HTR-8/SVneo (cell line): ENCODE measurements at places on chromosomes 2 and 18.
A peak's percentile ranks its signal among the peaks of the same experiment; 100 is the strongest.

- no peak for DNase-seq
These were observed 55.1 kb upstream of the IMP4 start for GRCh38 chr2:130287656-130288026.

- no peak for DNase-seq
These were observed at the start of gene SRD5A2 for GRCh38 chr2:31580321-31581117. Gene SRD5A2, minus strand, starts transcription at chr2:31580938. Its CDS starts 38 bp downstream, at chr2:31580900.

DNA sequence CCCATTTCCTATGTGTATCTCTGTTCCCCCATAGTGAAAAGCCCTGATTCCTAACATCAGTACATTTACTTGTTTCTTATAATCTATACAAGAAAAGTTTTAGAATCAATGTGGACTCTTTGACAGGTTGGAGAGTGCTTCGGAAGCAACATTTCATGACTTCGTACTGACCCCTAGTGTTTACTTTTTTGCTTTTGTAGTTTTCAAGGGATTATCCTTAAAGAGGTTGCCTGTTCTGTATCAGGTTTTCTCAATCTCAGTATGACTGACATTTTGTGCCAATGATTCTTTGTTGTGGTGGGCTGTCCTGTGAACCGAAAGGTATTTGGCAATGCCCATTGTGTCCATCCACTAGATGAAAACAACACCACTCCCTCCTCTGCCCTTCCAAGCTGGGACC lies 43.3 kb upstream of the SERPINB2 start:
- DNase-seq, result no peak

DNA sequence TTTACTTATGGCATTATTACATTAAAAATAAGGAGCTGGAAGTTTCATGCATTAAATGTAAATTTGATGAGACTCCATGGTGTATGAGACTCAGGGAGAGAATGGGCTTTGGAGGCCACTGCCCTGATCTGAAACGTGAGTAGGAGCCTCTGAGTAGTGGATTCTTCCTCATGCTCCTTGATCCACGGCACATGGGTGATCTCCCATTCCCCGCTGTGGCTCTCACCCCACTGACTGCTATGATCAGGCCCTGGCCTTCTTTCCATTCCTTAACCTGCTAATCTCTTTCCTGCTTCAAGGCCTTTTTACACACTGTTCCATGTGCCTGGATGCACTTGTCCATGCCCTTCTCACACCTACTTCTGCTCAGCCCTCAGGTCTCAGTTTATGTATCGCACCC lies 68.4 kb downstream of the SMAD7 start:
- no peak for DNase-seq

DNA sequence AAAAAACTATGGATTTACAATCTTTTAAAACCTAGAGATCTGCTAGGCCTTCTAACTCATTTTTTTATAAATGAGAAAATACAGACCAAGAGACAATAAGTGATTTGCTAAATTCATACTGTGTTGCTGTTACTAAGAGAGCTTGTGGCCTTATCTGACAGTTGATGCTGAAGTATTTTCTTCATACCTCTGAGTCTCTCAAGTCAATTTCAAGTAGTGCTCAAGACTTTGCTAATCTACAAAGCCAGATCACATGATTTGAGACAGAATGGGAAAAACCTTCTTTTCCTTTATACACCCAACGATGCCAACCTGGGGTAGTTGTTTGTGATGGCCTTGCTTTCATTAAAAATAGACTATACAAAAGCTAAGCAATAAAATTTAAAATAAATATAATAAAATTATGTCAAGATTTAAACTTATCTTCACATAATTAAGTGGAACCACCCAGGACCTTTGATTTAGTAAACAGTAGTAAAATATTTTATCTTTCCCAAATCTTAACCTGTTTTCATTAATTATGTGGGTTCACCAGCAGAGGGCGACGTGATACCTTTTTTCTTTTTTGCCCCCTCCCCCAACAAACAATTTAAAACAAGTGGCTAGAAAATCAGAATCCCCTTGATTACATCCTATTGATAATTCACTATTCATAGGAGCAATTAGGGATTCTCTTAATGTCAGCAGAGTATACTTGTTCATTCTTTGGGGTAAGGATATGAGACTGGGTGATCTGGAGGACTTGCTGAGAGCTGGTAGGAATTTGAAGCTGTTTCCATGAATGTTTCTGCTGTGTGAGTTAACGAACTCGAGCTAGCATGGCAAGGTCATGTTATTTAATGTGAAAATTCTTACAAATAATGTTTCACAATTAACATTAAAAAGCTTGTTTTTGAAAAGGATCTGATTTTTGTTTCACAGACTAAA lies 49.6 kb upstream of the SLC5A7 start:
- no peak for DNase-seq

DNA sequence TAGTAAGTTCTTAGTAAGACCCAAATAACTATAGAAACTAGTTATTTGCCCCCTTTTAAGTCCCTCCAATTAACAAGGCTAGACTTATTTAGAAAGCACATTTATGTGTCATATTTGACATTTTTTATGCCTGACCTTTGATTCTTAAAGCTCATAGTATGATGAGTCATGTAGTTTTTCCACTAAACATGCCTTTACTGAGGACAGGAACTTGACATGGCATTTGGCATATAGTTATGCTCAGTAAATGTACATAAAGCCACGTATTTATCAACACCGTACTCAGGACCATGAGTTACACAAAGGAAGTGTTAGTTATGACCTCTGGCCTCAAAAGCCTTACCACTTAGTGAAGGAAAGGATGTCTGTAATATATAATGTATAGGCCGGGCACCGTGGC lies 78.9 kb downstream of the GNAL start:
- DNase-seq, result peak; percentile 17

DNA sequence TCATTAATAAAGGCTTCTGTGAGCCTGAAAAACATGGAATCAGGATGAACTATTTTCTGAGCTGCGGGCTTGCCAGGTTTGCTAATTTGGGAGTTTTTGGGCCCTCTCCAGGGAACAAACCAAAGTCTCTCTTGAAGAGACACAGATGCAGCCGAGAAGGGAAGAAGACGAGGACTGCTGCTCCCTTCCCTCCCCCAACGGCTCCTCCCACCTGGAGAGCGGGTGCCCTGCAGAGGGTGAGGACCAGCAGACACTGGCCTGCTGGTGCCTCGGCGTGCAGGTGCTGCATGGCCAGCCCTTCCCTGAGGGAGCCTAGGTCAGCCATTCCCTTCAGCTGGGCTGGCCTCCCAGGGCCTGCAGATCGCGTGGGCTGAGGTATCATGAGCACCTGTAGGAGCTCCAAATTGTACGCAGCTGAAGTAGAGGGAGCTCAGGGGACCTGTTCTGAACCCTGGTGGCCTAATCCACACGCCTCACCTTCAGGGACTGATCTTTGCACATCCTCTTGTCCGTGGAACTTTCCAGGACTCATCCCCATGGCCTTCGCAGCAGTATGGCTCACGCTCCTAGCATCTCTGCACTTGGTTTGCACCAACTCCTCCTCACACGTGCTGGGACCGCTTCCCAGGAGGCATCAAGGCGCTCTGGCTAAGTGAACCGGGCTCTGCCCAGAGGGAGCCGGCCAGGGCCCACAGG lies 19.5 kb downstream of the EMX1 start:
- no peak for DNase-seq

DNA sequence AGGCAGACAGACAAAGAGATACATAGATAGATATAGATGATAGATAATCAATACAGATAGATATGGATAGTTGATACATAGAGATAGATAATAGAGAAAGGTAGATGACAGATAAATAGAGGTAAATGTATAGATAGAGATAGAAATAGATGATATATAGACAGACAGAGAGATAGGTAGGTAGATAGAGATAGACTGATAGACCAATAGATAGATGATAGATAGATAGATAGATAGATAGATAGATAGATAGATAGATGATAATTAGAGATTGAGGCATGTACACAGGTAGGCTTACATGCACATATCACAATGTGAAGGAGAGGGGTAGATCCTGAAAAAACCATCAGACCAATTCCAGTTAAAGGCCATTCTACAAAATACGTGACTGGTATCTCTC lies 724.7 kb downstream of the GALR1 start:
- DNase-seq, result no peak

DNA sequence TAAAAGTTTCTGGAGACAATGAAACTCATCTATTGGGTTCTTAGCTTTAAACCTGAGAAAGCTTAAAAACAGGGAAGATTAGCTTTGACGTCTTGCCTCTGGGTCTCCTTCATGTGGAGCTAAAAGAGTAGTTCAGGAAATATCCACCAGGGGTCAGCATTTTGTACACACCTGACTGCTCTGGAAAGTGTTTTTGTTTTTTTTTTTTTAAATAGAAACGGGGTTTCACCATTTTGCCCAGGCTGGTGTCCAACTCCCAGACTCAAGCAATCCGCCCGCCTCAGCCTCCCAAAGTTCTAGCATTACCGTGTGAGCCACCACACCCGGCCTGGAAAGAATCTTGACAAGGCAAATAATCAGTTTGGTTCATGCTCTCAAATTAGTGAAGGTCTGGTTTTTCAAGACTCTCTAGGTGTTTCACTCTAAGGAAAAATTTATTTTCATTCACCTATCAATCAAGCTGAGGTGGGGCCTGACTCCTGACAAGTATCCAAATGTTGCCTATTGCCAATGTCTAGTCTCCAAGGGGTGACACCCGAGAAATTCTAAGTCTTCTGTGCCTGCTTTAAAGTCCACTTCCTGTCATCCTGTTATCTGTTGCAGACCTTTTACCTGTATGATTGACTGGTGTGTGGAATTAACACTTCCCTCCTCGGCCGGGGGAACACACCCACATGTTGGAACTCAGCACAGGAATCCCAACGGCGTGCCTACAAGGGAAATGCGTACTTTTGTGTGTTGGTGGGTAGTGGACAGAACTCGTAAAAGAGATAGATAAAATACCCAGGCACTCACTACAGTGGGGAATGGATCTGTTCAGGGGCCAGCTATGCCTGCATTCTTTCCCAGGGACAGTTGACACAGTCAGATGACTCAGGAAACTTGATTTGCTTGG lies 11.3 kb downstream of the IL1RN start:
- DNase-seq, result peak; percentile 71

DNA sequence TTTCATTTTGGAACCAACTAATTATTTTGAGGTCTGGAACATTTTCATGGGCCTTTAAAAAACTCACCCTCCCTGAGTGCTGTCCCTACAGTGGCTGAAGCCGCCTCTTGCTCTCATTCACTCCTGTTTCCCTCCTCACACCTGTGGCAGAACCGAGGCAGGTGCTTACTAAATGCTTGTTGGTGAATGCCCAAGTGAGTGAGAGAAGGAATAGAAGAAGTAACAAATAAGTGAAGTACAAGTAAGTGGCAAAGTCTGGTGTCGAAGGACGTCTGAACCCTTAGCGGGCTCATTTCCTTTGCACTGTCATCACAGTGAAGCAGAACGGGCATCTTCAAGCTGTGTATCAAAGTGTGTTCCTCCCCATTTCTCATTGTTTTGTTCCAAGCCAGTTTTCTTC lies 135.2 kb downstream of the RHBDD1 start:
- no peak for DNase-seq

- no peak for DNase-seq
These were observed 1.5 kb downstream of the DDX18 start for GRCh38 chr2:117815946-117816345.

DNA sequence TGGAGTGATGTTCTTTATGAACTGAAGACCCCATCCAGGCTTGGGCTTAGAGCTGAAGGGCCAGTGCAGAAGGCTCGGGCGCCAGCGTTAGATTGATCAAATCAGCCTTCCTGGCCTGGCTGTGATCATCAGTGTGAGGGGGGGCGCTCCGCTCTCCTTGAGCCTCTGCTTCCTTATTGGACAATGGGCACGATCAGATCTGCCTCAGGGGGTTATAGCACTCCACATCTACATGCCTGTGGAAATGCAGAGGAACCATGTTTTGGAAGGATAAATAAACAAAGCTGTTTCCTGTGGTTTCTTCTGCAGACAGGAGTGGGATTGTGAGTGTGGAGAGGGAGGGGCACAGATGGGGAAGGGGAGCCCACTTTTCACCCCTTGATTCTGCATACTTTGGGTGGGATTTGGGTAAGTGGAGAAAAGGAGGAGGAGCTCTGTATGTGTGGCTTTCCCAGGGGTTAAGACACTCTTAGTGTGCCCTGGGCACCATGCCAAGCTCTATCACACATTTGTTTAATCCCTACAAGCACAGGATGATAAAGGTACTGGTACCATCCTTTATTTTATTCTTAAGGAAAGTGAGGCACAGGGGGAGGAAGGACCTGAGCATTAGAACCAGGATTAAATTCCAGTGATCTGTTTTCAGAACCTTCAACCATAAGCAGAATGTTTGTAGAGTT lies 150.5 kb downstream of the EN1 start:
- DNase-seq, result no peak

- DNase-seq, result no peak
These were observed 1931.4 kb upstream of the CELF4 start for GRCh38 chr18:39496986-39497385.

DNA sequence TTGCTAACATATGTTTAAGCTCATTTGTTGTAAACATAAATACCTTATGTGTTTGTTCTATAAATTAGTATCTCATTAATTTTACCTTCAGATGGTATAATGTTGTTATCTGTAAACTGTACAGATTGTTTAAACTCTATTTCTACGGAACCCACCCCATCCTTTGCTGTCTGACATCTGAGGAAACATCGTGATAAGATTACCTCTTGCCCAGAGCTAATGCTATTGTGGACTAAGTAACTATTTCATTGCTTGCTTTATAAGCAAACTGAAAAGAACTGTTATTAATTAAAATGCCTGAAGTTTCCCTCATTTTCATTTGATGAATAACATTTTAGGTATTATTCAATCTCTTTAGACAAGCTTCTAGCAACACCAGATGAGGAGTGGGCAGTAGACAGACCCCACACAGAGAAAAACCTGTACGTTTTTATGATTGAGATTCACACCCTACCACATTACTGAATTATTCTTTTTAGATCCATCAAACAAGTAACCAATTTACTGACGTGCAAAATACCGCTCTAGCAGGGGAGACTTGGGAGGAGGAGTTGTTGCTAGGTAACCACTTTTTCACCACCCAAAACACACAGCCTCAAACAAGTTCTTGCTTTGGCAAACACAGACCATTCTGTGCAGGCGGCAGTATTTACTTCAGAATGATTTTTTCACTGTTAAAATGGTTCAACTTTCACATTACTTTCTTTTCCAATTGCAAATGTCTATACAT lies 1.9 kb upstream of the SYT4 start:
- no peak for DNase-seq

GRCh38 chr18:52130624-52131301 lies 209.2 kb upstream of the DCC start:
- no peak for DNase-seq

GRCh38 chr2:217223222-217223930 lies 363.5 kb upstream of the TNP1 start:
- DNase-seq, result peak; percentile 62

GRCh38 chr2:204134421-204134820 lies 197.9 kb downstream of the ICOS start:
- DNase-seq, result no peak

- no peak for DNase-seq
These were observed 43.1 kb downstream of the CTIF start for GRCh38 chr18:48581941-48582340.

GRCh38 chr2:159063677-159064076 lies 95.2 kb downstream of the TANC1 start:
- no peak for DNase-seq

- no peak for DNase-seq
These were observed 62.0 kb downstream of the IKZF2 start for GRCh38 chr2:213089438-213089837.
